ENCODE measurements at places on chromosomes 1 and 21.

- peak; percentile 23 for DNase-seq
These were observed 2.8 kb upstream of the ENAH start for GRCh38 chr1:225655509-225656258.

DNA sequence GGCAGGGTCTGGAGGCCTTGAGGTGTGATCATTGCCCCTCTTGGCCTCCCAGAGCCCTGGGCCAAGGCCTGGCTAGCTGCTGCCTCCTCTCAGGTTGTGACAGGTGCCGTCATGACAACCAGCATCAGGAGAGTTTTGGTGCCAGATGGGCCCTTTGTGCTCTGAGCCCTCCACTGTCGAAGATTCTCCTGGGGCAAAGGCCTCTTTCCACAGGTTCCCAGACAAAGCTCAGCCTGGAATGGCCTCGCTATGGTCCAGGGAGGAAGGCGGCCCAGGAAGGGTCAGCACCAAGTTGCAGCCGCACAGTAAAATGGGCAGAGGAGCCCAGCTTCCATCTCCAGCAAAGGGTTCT is 78.4 kb downstream of the ALPL start:
- no peak for DNase-seq

DNA sequence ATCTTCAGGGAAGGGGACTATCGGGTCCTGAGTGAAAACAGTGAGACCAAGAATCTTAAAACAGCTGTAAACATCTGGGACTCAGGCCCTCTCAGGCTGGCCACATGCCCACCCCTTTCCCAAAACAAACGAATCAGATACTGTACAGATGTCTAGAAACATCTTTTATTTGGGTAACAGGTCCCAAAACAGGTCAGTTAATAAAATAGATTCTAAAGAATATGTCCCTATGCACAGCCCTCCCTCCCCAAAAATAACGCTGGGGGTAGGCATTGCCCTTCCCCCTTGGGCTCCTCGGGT is 499 bp upstream of the CRTC2 start:
- DNase-seq, result no peak

DNA sequence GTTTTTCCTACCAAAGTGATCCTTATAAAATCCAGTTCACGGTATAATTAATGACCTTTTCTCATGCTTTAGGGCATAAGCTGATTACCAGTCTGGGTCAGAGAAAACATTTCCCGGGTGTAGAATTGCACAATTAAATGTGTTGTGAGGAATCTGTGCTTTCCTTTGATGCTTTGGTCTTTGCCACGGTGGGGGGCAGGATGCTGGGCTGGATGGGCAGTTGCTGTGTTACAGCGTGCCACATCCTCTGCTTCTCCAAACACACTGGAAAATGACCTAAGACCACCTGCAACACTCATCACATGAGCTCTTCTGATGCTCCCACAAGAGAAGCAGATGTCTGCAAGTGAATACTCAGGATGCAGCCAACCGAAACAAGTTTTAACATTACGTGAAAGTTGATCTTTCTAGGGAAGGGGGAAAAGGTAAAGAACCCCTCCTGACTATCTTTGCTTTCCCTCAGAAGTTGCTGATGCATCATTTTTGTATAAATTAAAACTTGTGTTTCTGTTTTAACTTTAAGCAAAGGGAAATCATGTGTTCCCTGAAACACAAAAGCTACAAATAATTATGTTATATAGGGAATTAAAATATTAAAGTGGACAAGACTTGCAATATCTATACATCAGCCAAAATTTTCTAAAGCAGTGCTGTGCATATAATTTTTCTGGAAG is 515.3 kb upstream of the NR5A2 start:
- no peak for DNase-seq

GRCh38 chr1:58812468-58812867 is 28.6 kb upstream of the JUN start:
- DNase-seq, result no peak

DNA sequence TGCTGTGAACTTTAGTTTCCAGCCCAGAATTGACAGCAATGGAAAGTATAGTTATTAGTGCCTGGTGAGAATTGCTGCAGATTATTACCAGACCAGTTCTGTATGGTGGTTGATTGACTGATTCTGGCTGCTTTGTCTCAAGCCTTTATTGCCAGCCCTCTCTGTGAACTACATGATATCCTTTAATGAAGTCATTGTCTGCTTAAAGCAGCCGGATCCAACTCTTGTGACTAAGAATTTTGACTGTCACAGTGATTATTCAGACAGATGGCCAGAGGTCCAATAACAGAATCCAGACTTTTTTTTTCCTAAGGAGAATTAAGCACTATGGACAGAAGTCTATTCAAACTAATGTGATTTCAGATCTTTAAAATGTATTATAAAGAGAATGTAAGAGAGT is 1548.6 kb upstream of the B3GALT2 start:
- no peak for DNase-seq

GRCh38 chr1:33608825-33609400 is 136.5 kb downstream of the ZSCAN20 start:
- no peak for DNase-seq

DNA sequence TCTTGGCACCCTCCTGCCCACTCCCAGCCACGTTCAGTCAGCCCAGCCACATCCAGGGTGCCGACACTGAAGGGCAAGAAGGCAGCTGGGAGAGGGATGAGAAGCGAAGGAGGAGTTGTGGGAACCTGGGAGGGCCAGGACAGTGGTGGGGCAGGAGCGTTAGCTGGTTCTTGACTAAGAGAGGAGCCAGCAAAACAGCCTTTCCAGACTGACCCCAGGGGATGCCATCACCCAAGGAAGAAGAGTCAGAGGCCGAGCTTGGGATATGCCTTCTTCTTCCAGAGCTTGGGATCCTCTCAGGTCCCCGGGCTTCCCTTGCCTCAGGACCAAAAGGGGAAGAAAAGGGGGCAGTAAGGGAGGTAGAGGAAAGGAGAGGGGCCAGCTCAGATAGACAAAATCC is 7.2 kb downstream of the INKA2 start:
- DNase-seq, result no peak

DNA sequence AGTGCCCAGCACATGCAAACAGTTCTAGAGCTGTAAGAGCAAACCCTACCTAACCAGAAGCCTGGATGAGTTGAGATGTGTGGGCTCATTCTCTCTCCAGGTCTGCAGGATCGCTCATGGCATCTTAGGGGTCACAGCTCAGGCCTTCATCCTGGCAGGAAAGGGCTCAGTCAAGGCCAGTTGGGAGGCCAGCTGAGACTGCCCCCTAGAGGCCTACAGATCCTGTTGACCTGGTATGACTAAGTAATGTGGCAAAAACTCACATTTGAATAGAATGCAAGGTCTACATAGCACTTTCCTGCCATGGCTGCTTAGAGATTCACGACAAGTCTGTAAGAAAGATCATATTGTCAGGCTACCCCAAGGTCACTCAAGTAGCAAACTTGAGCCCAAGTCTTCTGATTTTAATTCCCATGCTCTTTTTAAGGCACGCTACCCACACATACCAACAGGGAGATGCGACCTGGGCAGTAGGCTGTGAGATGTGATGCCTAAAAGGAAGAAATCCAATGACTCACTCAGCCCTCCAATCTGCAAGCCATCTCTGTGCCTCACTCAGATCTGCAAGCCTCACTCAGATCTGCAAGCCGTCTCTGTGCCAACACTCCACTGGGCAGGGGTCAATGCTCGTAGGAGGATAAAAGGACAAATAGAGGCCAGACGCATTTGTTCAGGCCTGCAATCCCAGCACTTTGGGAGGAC is 5.1 kb upstream of the CAPN8 start:
- peak; percentile 38 for DNase-seq

DNA sequence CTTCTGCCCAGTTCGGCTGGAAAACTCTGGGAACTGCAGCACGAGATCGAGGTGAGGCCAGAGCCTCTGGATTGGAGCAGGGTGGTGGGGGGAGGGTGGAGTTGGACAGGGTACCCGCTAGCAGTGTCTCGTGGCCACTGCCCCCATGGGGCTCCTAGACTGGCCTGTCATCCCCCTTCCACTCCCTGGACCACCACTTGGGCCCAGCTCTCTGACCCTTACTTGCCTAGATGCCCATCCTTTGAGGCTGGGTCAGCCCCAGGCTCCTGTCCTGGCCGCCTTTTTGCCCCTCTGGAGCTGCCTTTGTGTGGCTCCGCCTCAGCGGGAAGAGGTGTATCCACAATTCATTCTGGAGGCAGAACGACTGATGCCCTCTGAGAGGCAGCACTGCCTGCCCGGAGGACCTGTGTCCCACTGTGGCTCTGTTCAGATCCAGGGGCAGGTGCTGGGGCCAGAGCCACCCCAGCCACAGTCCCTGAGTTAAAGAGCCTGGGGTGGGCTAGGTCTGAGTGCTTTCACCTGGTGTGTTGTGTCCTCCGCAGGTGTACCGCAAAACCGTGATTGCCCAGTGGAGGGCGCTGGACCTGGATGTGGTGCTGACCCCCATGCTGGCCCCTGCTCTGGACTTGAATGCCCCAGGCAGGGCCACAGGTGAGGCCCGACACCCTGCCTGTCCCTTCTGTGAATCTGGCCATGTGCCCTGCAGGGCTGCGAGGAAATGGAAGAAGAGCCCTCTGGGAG is 17.7 kb downstream of the FAAH start:
- DNase-seq, result peak; percentile 25

DNA sequence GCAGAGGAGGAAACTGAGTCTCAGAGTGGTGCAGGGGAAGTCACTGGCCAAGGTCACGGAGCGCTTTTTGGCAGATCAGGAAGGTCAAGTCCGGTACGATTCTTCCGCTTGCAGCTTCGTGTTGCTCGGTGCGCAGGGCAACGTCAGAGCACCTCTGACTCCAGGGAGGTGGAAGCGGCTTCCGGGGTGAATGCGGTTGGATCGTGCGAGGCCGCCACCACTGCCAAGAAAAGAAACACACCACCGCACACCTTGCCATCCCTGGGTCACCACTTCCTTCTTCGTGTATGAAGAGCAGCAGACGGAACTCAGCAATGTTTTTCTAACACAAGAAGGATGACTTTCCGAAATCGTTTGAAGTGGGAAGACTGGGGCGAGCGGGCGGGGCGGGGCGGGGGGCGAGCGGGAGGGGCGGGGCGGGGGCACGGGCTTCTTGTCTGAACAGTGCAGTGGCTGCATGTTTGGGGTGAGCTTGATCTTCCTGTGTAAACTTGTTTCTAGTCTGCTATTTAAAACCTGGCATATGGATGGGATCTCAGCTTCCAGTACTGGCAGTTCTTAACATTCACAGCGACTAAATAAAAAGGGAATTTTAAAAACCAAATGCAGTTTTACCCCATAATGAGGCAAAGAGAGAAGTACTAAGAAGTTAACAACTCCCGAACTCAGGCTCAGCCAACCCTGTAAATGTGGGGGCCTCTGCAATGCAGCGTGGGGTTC is 300.0 kb downstream of the RRAGC start:
- peak; percentile 93 for DNase-seq

- DNase-seq, result no peak
These were observed 28.1 kb downstream of the TENT5C start for GRCh38 chr1:117633936-117634335.

GRCh38 chr21:31185663-31186062 is 147.4 kb upstream of the KRTAP19-8 start:
- peak; percentile 48 for DNase-seq

DNA sequence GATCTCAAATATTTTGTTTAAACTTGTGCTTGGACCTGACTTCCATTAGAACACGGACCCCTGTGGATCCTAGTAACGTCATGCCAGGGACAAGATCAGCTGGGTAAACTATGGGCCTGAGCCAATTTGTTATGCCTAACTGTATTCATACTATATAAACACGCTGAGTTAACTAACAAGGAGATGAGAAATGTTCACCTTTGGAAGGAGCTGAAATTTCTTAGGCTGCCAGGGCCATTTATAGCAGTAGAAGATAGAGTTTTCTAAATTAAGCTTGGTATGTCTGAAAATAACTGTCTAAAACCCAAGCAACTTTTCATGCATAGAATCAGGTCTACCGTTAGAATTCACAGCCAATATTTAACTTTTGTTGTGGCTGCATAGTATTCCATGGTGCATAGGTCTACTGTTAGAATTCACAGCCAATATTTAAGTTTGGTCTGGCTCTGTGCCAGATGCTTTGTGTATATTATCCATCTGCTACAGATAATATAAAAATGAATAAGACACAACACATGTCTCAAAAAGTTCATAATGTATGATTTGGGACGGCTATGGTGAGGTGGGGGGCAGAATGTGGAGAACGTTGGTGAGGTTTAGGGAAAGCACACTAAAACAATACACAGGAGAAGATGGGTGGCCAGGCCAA is 61.5 kb downstream of the NMNAT2 start:
- DNase-seq, result no peak

DNA sequence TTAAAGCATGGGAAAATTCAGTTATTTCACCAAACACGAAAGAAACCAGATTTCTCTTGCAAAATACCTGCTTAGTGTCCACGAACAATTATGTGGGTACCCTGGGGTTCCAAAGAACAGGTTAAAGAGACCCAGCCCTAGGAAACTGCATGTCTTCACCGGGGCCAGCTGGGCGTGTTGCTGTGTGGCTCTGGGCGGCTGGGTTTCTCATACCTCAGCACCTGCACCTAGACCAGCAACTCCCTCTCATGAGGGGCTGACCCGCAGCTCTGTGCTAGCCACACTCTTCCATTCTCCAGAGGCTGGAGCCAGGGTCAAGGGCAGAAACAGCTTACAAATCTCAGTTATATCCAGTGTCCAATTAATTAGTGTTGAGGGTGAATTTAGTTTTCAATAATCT is 40.3 kb downstream of the ACP6 start:
- no peak for DNase-seq

DNA sequence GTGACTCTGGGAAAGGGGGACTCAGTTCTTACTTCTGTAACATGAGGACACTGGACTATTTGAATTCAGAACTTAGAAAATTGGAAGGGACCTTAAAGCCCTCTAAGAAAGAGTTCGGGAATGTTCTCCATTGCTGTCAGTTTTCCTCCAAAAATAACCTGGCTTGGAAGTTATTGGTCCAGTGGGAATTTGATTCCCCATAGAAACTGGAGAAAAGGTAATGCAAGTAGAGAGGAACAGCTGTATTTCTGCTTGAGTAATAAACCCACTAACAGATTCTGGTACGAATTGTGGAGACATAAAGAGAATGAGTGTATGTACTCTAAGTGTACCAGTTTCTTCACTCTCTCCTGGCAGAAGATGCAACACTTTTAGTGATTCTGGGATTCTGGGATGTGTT is 1.8 kb downstream of the ZBED6 start:
- DNase-seq, result no peak

- no peak for DNase-seq
These were observed 354.7 kb downstream of the LMO4 start for GRCh38 chr1:87683196-87683956.

DNA sequence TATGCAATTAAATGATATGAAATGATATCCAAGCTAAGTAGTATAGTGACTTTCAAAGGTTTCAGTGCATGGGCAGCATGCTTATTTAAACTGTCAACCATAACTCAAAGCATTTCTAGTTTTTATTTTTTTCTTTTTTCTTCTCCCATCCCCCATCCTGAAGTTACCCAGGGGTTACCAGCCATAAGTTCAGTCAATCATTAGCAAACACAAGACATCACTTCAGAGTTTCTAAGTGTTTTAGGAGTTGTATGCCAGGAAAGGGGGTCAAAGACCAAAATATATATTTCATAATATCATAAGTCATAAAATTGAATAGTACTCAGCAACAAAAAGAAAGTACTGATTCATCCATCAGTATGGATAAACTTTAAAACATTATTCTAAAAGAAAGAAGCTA is 28.7 kb downstream of the DHX9 start:
- DNase-seq, result no peak

All from activated CD4-positive, alpha-beta memory T cell treated with anti-CD3 and anti-CD28 coated beads for 36 hours (primary cell).